Left kidney (tissue), 8 donors: ENCODE measurements at places on chromosomes 2 and 18.

DNA sequence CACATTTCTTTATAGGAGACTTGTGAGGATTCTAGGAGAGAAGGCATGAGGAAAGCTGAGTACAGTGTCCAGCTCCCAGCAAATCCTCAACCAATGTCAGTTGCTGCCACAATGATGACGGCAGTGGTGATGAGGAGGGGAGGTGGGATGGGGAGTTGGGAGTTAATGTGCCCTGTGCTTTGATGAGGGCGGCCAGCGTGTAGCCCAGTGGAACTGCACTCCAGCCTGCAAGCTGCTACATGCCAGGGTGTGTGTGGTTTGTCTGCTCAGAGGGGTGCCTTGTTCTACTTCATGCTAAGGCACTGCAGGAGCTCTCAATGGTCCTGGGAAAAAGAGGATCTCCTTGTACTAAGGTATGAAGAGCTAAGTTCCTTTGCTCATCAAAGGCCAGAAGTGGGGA lies 96.1 kb downstream of the MSH2 start:
- DNase-seq = no peak

GRCh38 chr18:23266717-23267446 lies 131.6 kb downstream of the CABLES1 start:
- no peak for DNase-seq

DNA sequence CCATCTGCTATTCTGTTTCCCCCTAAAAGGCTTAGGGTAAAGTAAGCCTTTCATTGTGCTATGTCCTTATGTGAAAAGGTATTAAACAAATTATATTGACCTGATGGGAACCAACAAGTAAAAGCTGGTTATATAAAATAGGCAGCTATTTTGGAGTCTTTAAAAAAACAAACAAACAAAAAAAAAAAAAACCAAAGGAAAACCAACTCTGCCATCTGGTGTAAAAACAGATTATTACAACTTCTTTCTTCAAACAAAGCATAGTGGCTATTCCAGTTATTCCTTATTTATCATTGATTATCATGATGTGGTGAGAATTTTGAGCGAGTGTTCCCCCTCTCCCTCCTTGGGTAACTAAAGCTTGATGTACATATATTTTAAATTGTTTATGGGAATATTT lies 122.3 kb upstream of the FHL2 start:
- DNase-seq = peak; percentile 45

GRCh38 chr2:234204480-234204879 lies 154.0 kb downstream of the SPP2 start:
- no peak for DNase-seq

- no peak for DNase-seq
Measured at GRCh38 chr2:167331636-167332232, 443.5 kb downstream of the XIRP2 start.

DNA sequence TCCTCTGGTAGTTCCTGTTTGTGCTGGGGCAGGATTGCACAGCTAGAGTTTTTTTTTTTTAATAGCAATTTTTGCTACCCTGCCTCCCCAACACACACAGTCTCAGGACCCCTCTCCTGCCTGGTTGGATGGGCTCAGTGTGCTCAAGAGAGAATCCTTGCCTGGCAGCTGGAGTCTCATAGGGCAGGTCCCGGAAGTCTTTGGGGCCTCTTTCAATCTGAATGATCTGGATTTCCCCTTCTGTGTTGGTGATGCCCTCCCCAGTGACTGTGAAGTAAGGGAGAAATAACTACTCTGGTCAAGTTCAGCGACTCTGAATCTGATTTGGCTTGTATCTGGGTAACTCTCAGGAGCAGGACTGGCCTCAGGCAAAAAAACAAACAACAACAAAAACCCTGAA lies 220.6 kb upstream of the LRRTM1 start:
- DNase-seq = no peak

DNA sequence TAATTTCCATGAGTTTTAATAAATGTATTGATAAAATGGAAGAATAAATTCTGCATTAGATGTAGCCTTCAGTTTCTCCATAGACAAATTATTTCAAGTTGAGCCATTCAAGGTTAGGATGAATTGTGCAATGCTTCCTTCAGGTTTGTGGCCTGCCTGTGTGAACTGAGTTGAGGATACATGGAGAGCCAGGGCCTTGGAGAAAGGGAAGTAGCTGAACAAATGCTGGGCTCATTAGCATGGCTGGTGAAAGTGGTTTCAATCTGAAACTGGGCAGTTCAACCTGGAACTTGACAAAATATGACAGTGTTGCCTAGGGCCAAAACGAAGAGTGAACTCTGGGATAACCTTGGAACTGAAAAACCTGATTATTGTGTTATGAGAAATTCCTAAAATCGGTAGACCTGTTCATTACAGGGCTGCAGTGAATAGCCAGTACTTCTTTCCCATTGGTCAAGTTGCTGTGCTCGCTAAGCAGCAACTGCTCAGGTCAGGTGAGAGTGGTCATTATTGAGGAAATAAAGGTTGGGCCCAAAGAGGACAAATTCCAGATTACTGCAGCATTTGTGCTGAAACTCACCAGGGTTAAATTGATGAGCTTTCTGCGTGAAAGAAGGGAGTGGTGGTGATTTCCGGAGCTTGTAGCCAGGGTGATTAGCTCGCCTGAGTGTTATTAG lies 12.7 kb downstream of the INPP1 start:
- no peak for DNase-seq
